ENCODE measurements at places on chromosomes 13 and 19.

- DNase-seq, result no peak
These were observed at the start of gene SCGB2B2 for GRCh38 chr19:34676697-34677385. SCGB2B2 (minus strand) TSS chr19:34677159; CDS start chr19:34594563, 82,596 bp downstream.

GRCh38 chr13:68107667-68108066, 877.5 kb upstream of the PCDH9 start:
- DNase-seq, result no peak

DNA sequence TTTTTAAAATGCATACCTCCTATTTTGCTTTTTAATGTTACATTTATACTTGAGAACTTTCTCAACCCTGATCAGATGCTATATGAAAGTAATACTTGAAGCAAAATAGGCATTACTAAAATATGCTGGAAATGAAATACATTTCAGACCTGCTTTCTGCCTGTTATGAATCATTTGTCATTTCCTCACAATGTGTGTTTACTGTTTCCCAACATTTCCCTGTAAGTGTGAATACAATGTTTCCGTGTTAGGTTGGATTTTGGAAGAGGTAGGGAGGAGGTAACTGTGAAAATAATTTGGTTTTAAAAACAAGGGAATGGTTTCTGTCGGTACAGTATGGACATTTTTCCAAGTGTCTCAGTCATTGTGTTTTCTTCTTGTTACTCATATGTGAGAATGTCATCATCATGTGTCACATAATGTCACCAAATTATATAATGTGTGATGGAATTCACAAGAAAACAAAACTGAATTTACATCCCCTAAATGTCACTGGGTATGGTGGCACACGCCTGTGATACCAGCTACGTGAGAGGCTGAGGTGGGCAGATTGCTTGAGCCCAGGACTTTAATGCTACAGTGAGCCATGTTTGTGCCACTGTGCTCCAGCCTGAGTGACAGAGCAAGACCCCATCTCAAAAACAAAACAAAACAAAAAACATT, 43.0 kb downstream of the ZAR1L start:
- no peak for DNase-seq

DNA sequence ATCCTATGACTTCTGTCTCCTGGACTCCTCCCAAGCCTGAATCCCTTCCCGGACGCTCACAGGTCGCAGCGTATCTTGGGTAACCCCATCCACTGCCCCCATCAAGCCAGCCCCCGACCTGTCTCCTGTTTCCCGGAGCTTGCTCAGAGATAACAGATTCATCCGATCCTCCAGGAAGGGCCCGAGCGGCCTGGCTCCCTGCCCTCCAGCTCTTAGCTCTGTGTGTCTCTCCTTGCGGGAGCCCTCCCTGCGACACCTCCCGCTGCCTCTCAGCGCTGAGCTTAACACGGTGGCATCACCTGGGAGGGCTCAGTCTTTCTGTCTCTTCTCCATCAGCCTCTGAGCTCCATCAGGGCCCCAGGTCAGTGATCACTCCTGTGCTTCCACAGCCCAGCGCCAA, 4.3 kb upstream of the TMEM255B start:
- DNase-seq, result no peak

DNA sequence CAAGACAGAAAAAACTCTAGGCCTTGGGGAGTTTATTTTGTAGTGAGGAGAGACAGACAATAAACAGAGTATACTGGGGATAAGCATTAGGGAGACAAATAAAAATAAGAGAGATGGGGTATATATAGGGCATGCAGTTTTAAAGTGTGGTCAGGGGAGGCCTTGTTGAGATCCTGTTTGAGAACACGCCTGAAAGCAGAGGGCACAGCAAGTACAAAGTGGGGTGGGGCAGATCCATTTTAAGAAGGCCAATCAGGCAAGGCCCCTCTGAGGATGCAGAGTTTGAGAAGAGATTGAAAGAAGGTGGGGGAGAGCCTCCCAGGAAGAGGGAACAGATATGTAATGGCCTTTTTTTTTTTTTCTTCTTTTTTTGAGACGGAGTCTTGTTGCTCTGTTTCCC, 2.1 kb downstream of the PPP2R1A start:
- DNase-seq, result no peak

DNA sequence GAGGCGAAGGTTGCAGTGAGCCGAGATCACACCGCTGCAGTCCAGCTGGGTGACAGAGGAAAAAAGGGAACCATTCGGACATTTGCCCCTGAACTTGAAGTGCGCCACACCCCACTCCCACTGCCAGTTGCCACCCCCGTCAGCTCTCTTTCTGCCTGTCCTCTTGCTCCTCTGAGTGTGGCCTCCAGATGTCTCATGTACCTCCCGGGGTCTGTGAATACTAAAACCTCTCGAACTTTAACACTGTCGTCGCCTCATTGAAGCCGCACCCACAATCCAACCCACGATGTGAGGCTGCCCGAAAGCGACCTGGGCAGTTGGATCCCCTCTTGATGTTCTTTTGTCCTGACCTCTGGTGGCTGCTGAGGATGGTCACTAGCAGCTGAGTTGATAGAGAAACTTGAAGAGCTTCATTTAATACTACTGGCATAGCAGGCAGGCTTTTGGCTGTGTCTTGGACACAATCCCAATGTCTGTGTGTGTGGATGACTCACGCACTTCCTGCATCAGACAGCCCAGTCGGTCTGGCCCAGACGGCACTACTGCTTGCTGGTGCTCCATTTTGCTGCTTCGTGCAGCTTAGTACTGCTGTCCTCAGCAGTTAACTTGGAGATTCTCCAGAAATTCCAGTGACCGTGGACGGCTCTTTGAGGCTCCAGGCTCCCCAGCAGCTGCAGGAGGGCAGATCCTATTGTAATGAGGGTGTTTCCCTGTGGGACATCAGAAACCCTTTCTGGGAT, 4.2 kb downstream of the FPR3 start:
- peak; percentile 99 for DNase-seq

- DNase-seq, result peak; percentile 50
These were observed 54.7 kb upstream of the HTR2A start for GRCh38 chr13:46951516-46951915.

DNA sequence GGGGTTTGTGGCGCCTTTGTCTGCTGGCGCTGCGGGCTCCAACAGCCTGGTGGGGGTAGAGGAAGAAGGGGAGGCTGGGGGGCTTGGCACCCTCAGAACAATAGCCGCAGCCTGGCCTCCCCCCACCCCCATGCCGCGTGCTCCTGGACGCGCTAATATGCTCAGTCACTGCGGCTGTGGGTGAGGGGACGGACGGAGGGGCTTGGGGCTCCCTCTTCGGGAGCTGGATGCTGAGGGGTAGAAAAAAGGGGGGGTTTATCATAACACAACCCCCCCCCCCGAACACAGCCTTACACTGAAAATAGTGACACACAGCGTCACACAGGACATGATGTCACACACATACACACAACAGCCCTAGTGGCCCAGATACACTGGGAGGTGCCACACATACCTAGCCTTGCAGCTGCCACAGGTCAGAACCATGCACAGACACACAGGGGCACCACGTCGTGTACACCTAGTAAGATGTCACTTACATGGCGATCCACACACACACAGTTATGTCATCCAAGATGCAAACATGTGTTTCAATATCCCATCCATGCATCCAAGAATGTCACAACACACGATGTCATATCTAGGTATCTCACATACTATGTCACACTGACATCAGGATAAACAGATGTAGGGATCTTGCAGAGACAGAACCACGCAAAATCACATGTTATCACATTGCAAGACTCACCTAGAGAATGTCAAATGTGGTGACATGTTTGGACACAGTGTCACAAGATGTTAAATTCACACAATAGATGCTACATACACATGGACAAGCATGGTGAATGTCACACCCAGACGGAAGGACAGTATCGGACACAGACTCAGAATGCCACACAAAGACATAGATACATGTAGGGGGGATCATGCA, 806 bp downstream of the MAST1 start:
- no peak for DNase-seq

DNA sequence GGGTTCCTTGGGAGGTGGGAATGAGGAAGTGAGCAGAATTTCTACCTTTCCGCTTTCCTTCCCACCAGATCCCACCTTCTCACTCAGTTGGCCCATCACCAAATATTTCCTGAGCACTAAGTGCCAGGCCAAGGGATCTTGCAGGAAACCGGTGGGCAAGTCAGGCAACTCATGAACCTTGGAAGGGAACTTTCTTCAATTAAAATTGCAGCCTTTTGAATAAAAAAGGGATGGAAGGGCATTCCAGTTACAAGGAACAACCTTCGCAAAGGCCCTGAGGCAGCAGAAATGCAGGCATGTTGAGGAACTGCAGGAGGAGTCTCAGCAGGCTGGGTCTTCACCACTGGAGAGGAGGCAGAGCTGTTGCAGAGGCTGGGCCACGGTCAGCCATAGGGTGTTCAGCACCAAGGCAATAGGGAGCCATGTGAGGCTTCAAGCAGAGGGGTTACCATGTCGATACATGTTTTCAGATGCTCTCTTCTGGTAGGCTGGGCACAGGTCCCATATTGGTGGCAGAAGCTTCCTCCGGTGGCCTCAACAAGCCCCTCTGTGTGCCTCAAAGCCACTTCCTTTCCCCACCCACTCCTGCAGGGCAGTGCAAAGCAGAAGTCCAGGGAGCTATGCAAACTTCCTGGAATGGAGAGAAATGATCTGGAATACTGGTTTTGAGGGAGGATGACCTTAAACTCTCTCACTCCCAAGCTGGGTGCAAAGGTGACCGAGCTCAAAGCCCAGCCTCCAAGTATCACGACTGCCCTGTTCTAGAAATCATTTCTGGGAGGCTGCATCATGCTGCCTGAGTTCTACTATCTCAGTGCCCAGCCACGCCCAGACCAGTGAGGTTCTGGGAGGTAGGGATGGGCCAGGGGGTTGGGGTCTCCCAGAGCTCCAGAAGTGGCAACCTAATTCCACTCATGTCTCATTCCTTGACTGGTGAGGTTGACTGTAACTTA, at the start of gene FUT6:
Gene FUT6, minus strand, starts transcription at position 638 of the 953 bp plus-strand sequence. CDS start 7,135 bp downstream, outside the sequence.
- no peak for DNase-seq

- DNase-seq, result peak; percentile 86
These were observed 40.6 kb downstream of the COL4A2 start for GRCh38 chr13:110347535-110348308.

DNA sequence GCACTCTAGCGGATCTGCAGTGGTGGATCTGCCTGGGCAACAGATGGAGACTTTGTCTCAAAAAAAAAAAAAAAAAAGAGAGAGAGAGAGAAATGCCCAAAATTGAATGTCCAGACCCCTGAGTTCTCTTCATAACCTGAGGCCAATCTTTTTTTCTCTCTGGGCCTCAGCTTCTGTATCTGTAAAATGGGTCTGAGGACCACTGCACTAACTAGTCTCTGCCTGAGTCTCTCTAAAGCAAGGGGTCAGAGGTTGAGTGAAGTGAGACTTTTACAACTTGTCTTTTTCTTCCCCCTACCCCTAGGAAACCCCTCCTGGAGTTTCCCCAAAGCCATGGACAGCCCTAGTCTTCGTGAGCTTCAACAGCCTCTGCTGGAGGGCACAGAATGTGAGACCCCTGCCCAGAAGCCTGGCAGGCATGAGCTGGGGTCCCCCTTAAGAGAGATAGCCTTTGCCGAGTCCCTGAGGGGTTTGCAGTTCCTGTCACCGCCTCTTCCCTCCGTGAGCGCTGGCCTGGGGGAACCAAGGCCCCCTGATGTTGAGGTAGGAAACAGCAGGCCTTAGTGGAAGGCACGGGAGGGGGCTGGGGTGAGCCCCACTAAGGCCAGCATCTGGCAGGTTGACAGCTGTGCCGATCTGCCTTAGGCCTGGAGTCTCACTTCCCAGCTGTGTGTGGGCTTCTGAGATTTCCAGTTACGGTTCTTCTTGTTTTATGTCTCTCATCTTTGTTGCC, 1.8 kb downstream of the TMEM91 start:
- peak; percentile 25 for DNase-seq

DNA sequence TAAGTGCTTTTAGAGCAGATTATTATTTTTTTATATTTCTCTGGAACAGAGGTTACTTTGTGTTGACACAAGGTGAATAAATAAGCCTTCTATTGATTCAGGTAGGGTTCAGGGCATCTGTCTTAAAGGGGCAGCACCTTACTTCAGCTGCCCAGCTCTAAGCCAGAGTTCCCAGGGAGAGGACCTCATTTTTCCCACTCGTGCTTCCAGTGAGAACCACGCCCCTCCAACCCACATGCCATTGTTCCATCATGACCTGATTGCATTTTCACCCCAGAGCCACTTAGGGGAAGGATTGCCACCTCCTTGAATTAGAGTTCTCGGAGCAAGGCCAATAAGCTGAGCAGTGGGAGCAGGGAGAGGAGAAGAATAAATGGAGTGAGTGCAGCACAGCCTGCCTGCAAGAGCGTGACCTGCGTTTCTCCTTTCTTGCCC, 104.3 kb upstream of the FRY start:
- DNase-seq, result no peak

DNA sequence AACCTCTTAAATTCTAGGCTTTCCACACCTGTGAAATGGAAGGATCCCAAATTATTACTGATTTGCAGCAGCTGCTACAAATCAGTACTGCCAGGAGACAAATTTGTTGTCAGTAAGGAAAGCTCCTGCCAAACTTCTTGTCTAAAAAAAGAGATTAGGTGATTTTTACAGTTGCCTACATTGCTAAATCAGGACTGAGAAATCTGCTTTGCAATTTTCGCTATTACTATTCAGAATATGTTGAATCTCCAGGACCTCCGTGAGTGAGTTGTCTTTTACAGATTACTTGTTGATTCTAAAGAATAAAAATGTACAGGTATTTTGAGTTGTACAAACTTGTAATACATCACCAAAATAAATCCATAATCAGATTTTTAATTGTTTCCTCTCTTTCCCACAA, 1815.9 kb downstream of the PCDH9 start:
- DNase-seq, result peak; percentile 25

GRCh38 chr13:76707360-76707759, 178.8 kb downstream of the KCTD12 start:
- DNase-seq, result peak; percentile 82

DNA sequence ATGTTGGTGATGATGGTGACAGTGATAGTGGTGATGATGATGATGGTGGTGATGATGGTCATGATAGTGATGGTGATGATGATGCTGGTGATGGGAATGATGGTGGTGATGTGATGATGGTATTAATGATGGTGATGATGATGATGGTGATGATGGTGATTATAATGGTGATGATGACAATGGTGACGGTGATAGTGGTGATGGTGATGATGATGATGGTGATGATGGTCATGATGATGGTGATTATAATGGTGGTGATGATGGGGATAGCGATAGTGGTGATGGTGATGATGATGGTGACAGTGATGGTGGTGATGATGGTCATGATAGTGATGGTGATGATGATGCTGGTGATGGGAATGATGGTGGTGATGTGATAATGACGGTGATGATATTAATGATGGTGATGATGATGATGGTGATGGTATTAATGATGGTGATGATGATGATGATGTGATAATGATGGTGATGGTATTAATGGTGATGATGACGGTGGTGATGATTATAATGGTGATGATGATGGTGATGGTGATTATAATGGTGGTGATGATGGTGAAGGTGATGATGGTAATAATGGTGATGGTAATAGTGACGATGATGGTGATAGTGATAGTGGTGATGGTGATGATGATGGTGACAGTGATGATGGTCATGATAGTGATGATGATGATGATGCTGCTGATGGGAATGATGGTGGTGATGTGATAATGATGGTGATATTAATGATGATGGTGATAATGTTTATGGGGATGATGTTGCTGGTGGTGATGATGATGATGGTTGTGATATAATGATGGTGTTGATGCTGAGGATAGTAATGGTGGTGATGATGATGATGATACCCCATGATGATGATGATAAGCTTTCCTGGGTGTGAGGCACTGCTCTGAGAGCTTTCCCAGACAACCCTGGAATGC, 7.7 kb downstream of the C13orf46 start:
- no peak for DNase-seq

- no peak for DNase-seq
These were observed 447 bp downstream of the NFKBIB start for GRCh38 chr19:38900202-38900629.

All from fibroblast of upper back skin (primary cell).